Brain (organoid and tissue), 16 donors: ENCODE measurements at places on chromosomes 12 and 14. TPM values are rescaled to one million over a fixed set of nuclear protein-coding genes. Genes with fewer than 3 reads are reported as not detected.

DNA sequence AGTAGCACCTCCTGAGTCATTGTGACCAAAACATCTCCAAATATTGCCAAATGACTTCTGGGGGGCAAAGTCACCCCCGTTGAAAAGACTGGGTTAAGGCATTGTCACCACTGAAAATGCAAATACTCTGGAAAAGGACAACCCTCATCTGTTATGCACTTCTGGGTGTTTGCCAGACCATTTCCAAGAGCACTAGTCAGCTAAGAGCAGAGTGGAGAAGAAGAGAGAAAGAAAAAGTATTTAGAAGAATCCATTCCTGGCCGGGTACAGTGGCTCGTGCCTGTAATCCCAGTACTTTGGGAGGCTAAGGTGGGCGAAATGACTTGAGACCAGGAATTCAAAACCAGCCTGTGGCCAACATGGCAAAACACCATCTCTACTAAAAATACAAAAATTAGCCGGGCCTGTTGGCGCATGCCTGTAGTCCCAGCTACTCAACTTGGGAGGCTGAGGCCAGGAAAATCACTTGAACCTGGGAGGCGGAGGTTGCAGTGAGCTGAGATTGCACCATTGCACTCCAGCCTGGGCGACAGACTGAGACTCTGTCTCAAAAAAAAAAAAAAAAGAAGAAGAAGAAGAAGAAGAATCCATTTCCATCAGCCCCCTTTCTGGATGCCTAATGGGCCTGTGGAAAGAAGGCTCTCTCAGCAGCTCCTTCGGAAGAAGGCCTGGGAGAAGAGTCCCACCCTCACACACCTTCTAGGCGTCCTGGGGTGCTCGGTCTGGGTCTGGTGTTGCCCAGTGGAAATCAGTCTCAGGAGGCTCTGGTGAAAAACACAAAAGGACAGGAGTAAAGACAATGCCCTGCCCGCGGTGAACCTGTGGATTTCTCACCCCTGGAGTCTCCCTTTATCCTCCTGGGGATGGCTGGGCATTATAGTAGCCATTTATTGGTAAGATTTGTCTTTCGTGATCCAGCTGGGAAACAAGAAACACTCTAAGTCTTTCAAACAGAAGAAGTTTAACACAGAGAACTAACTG lies 3.5 kb upstream of the LTBR start:
- no peak for DNase-seq

DNA sequence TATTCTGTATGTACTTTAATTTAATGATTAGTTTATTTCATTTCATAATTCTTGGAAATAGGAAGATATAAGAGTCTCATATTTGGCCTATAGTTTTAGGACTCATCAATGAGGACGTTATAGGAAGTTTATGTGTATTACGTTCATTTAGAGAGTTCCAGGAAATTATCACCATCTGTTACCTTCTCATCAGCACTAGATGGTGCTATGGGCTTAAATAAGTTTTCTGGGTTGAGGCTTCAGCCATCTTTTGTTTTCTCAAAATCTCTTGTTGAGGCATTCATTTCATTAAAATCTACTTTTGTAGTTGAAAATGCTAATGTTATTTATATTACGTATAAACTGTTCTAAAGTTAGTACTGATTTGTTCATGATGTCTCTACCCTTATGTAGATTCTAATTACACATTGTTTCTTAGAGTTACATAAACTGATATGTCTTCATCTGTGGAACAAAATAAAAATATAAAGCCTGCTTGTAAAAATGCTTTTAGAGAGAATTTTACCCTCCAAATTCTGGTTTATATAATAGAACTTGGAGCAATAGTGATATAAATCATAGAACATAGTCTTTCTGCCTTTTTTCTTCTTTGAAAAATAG lies 89.2 kb downstream of the CFAP54 start:
- DNase-seq: peak; percentile 77

- peak; percentile 88 for DNase-seq
Measured at GRCh38 chr12:131827961-131828534, at the start of gene MMP17. TSS of gene MMP17 (plus strand) at chr12:131828393. CDS start at chr12:131828495, 102 bp downstream.

DNA sequence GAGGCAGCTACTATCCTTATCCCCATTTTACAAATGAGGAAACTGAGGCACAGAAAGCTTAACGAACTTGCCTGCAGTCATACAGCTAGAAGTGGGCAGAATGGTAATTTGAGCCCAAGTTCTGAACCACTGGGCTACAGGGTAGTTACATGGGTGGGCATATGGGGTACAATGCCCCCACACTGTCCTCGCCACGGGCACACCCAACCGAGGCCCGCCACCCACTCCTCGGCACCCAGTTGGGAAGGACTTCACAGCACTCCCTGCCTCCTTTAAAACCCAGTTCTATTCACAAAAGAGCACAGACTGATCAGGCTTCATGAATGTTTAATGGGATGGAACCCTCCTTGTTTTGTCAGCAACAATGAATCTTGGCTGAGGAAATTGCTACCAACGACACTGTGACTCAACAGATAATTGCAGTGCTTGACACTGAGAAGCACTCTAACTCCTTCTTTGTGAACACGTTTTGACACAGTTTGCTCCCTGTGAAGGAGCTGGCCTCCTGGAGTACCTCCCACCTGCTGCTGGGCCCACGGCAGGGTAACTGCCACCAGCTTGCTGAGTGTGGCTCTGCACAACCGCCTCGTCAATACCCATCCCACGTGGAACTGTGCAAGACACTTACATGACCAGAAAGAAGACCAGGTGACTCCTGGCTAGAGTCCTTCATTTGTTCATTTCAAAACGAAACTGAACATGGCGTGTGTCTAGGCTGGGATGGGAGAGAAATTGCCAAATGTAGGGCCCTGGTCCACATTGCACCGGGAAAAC lies 63.5 kb downstream of the CLMN start:
- peak; percentile 76 for DNase-seq

- DNase-seq: no peak
Measured at GRCh38 chr14:71208702-71209357, 301.6 kb downstream of the PCNX1 start.

GRCh38 chr12:89789862-89790261 lies 81.2 kb upstream of the ATP2B1 start:
- DNase-seq: no peak

- no peak for DNase-seq
Measured at GRCh38 chr14:44962334-44963043, 499 bp downstream of the TOGARAM1 start.

DNA sequence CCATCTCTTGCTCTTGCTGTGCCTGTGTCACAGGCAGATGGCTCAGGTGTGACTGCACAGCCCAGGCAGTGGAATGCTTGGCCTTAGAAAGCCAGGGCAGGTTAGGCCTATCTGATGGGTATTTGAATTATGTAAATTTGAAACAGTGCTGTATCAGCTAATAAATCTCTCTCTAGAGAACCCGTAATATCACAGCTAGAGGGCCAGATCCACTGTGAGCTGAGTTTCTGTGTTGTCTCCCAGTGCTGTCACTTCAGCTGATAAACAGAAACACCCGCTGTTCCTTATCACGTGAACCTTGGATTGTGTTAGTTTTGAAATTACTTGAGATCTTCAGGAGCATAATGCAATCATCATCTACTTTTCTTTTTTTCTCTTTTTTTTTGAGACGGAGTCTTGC lies 21.5 kb upstream of the ALDH2 start:
- DNase-seq: no peak

DNA sequence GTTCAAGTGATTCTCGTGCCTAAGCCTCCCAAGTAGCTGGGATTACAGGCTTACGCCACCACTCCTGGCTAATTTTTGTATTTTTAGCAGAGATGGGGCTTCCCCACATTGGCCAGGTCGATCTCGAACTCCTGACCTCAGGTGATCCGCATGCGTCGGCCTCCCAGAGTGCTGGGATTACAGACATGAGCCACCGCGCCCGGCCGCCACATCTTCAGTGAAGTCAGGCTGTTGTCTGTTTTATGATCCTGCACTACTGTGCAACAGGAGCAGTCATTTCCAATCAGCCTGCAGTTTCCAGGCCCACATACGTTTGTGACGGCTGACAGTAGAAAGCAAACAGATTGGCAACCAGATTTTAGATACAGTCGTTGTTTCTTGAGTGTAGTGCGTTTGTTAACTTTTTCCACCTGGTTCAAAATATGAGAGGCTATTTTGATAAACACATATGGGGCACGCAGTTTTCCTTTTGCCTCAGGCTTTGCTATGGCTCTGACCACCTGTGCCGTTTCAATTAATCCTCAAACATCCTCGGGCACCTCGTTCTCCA lies 74.8 kb downstream of the LGMN start:
- DNase-seq: no peak

DNA sequence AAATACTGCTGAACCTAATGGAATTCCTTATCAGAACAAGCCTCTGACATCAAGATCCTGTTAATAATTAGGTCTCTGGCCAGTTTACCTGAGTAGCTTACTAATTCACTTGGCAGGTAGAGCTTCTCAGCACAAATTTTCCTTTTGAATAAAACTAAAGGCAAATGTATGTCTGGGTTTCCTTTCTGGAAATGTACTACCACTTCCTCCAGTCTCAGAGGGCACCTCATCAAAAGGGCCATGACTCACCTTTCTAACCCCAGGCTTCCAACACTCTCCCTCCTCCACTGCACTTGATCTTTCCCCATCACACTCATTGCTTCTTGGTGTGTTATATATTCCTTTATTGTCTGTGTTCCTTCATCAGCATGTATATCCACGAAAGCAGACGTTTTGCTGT lies 90.5 kb downstream of the SLC2A13 start:
- no peak for DNase-seq

The HOXC13 gene
- not detected for polyA plus RNA-seq

DNA sequence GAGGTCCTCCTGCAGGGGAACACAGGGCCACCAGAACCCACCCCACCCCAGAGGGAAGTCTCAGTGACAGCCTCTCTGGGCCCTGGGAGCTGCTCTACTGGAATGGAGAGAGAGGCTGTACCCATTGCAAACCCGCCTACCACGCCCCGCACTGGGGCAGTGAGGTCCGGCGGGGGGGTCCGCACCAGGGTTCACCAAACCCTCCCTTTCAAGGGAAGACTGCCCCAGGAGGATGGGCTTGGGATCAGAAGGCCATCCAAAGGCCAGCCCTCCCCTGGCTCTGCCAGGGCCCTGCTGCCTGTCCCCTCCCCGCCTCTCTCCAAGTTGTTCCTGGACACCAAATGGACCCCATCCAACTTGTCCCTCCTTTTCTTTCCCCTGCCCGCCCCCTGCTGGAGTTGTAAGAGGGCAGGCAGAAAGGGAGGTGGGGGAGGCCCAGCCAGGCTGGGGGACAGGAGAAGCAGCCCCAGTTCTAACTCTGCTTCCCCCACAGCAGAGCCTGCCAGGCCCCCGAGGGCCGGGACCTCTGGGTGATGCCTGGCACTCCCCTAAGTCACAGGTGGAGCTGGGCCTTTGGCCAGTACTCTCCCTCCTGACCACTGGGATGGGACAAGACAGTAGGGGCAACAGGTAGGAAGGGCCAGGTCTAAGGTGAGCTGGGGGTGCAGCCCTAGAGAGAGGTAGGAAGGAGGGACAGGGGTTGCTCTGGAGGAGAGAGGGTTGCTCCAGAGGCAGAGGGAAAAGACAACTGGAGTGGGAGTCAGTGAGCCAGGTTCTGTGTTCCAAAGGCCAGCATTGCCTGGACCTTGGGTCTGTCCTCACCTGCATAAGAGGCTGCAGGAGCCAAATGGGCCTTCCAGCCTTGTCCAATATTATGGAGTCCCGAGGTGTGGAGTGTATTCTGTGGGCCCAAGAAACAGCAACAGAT lies 3.2 kb upstream of the DIO3 start:
- no peak for DNase-seq

The RIMKLB gene
- polyA plus RNA-seq: 5.4 TPM

DNA sequence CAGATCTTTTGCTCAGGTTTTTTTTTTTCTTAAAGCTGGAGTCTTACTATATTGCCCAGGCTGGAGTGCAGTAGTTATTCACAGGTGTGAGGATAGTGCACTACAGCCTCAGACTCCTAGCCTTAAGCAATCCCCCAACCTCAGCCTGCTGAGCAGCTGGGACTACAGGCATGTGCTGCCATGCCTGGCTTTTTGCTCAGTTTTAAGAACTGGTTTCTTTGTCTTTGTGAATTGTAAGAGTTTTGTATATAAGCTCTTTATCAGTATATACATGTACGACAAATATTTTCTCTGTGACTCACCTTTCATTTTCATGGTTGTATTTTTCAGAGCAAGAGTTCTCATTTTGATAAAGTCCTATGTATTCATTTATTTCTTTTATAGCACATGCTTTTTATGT lies 33.3 kb upstream of the C2CD5 start:
- no peak for DNase-seq

DNA sequence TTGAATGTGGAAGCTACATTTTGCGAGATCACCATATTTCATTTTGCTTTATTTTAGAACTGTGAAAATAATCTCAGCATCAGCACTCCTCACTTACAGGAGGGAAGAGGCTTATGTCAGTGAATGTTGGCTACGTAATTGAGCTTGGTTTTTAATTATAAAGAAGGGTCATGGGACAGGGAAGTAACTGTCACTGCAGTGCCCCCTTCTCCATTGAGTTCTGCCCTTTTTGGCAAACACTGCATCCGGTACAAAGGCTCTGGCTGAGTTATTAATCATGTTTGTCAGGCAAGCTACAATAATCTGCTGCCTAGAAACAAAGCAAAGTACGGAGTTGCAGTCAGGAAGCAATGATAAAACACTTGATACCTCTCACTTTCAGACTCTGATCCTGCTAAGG lies 546.7 kb downstream of the SNAPC1 start:
- no peak for DNase-seq

The MOK gene
- 7.6 TPM for polyA plus RNA-seq

The TPH2 gene
- polyA plus RNA-seq: not detected
